Activated CD8-positive, alpha-beta memory T cell treated with anti-CD3 and anti-CD28 coated beads, Interleukin-2, amount 10 ng/mL, durations not matched to agents 7 days and 5 days (primary cell): ENCODE measurements at places on chromosomes 2 and 18. TPM values are rescaled to one million over a fixed set of nuclear protein-coding genes. Genes with fewer than 3 reads are reported as not detected.
A peak's percentile ranks its signal among the peaks of the same experiment; 100 is the strongest.

Gene IGFBP2
- 3.5 TPM for total RNA-seq

DNA sequence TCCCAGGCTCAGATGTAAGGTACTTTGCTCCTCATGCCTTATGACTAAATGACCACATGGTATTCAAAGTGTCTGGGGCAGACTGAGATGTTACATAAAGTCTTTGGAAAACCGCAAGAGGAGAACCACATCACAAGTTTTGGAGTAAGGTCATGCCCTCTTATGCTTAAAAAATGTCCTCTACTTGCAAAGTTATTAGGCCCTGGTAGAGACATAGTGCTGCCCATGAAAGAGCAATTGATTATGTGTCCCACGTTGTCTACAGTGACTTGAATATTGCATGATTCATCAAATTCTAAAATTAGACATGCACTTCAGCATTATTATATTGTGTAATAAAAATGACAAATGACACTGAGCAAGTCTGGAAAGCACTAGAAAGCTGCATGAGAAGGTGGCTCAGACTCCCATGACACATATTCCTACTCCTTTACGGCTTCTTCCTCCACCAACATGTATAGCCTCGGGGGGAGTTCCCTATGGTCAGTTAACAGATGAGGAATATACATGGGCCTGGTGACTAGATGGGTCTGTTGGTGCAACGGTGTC lies 602.6 kb upstream of the VRK2 start:
- no peaks in the 10 kb centered on the region for H3K27me3 ChIP-seq
- DNase-seq, result no peak
- H3K4me3 ChIP-seq, result no peak overlapping the region
- H3K36me3 ChIP-seq, result no peaks in the 10 kb centered on the region
- no peak overlapping the region for H3K27ac ChIP-seq
- no peaks in the 10 kb centered on the region for H3K4me1 ChIP-seq

DNA sequence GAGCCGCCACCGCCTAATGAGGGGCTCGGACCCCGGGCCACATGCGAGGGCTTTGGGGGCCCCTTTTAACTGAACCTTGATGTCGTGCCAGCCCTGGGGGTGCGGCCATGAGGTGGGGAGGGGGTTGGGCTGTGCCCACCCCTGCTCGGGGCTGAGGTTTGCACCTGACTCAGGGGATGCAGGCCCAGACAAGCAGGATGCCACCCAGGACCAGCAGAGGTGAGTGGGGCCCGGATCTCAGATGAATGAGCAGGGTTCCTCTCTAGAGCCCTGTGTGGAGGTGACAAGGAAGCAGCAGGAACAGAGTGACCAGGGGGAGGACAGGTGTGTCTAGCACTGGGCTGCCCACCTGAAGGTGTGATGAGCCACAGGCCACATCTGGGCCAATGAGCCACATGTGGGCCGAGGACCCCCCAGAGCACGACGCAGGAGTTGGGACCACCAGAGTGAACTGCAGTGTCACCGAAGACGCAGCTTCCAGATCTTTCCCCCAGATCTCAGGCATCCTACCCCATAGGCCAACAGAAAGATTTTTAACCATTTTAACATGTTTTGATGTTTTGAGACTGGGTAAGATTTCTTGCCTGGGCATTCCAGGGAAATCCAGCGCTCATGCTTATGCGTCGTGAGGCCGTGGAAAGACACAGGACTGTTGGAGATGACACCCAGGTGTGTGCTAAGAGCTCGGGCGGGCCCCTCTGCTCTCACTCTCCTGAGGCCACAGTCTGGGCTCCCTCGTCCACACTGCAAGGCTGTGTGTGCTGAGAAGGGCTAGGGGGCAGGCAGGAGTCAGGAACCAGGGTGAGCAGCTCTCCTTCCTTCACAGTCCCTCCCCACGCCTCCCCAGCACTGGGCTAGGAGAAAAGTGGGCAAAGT lies 73.6 kb downstream of the DDX1 start:
- H3K36me3 ChIP-seq, result no peaks in the 10 kb centered on the region
- H3K4me1 ChIP-seq, result no peaks in the 10 kb centered on the region
- peaks cover 4% of the 10 kb centered on the region for H3K27me3 ChIP-seq
- H3K27ac ChIP-seq, result no peak overlapping the region
- DNase-seq, result no peak
- H3K4me3 ChIP-seq, result no peak overlapping the region

Gene LYPD6
- total RNA-seq, result not detected

- no peaks in the 10 kb centered on the region for H3K27me3 ChIP-seq
- H3K4me1 ChIP-seq, result peaks cover 98% of the 10 kb centered on the region
- H3K4me3 ChIP-seq, result peak overlapping the region; percentile 85
- H3K27ac ChIP-seq, result peak overlapping the region; percentile 99
Measured at GRCh38 chr2:230661072-230661957, 51.3 kb upstream of the CAB39 start.

Gene MPP4
- total RNA-seq, result not detected

Gene TUBB8B
- not detected for total RNA-seq

Gene NPHP1
- 0.18 TPM for total RNA-seq

DNA sequence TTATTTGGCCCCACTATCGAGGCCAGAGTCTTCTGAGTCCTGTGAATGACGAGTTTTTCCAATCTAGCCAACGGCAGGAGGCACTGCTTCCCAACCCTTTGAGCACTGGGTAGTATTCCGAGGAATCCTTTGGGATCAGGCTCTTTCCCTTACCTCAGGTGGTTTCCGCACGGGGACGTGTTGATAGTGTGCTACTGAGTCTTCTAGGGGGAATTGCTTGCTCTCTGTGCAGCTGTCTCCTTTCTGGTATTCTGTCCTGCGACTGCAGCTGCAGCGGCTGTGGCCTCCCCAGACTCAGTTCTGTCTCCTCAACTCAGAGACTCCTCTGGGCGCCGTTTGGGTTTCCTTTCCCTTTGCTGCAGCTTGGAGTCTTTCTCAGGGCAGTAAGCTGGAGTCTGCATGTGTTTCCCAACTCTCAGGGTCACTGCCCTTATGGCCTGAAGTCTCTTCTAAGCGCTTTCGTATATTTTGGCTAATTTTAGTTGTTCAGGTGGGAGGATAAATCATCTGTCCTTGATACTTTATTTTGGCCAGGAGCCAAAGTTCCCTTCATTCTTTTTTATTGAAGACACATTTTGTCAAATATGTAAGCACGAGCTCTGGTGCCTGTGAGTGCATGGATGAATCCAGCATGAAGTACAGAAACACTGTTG lies 118.4 kb downstream of the MAP4K4 start:
- H3K4me3 ChIP-seq, result no peak overlapping the region
- no peak for DNase-seq

- H3K27me3 ChIP-seq, result no peaks in the 10 kb centered on the region
- H3K4me3 ChIP-seq, result no peak overlapping the region
- no peaks in the 10 kb centered on the region for H3K36me3 ChIP-seq
Measured at GRCh38 chr2:17429130-17429529, 89.1 kb downstream of the RAD51AP2 start.

DNA sequence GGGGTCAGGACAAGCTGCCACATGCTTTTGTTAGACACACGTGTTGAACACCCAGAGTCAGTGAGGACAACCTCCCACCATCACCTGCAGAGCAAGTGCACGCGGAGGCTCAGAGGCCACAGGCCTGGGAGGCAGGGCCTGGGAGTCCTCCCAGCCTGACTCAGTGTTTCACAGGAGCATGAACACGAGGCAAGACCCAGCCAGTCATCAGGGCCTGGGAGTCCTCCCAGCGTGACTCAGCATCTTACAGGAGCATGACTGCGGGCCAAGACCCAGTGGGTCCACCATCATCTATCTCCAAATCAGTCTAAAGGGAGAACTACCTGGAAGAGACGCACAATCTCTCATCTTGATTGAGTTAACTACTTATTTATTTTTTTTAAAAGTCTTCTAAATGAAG lies 112.6 kb upstream of the PXDN start:
- no peak overlapping the region for H3K4me3 ChIP-seq
- no peaks in the 10 kb centered on the region for H3K36me3 ChIP-seq
- no peak overlapping the region for H3K27ac ChIP-seq
